Fibroblast of pulmonary artery (primary cell): ENCODE measurements at places on chromosomes 12 and 14.

GRCh38 chr14:55052269-55052930, 953 bp downstream of the MAPK1IP1L start:
- peak; percentile 51 for DNase-seq

- no peak for DNase-seq
These were observed 17.8 kb upstream of the SALL2 start for GRCh38 chr14:21543963-21544362.

GRCh38 chr12:41943671-41944070, 201.0 kb downstream of the GXYLT1 start:
- DNase-seq = no peak

- DNase-seq = no peak
These were observed 9.3 kb upstream of the OAS3 start for GRCh38 chr12:112928978-112929377.

GRCh38 chr12:12718853-12719252, 1.7 kb downstream of the CDKN1B start:
- no peak for DNase-seq

DNA sequence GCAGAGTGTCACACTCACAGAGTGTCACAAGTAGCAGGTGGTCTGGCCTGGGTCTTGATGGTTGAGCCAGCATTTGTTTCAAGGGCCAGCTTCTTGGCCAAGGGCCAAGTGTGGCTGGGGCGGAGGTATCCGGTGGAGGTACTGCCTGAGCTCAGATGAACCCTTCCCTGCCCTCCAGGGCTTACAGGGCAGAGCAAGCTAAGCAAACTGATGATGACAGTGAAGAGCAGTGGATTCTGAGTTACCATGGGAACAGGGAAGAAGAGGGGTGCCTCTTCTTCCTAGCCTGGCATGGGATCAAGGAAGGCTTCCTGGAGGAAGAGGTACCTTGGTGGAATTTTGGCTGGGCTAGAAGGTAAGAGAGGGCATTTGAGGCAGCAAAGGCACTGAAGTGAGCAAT, 35.7 kb downstream of the MVK start:
- DNase-seq = no peak

GRCh38 chr12:47238669-47239114, 158.9 kb upstream of the AMIGO2 start:
- DNase-seq = peak; percentile 61
